HAP-1 (cell line): ENCODE measurements at places on chromosomes 1 and 21.

DNA sequence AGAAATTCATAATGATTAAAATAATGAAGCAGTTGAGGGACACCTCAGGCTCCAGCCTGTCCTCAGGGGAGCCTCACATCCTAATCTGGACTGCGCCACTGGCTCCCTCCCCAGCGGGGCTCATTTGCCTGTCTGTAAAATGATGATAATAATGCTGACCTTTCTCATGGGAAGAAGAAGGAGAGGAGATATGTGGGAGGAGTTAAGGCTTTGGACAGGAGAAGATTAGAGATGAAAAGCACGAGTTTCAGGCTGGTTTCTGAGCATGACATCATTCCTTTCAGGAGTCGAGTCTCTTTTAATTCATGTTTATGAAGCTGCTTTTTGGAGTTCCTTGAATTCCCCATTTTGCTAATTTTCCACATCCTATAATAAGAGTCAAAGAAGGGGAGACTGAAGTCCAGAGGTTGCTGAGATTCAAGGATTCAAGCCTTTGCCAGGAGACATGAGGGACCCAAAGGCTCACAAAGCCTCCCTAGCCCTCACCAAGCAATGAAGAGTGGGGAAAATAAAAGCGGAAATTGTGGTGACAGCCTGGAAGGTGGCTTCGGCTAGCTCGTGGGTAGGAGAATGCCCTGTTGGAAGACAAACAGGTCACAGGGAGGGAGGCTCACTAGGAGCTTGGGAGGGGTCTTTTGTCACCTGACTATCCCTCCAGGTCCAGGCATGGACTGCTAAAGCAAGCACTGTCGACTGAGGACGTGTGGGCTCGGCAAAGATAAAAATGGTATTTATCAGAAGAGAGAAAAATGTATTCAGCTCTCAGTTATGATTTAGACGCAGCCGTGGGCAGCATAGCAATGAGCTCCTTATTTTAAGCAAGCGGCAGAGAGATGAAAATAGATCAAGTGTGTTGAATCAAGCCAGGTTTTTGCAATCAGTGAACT is 27.5 kb upstream of the STMN1 start:
- DNase-seq: no peak

DNA sequence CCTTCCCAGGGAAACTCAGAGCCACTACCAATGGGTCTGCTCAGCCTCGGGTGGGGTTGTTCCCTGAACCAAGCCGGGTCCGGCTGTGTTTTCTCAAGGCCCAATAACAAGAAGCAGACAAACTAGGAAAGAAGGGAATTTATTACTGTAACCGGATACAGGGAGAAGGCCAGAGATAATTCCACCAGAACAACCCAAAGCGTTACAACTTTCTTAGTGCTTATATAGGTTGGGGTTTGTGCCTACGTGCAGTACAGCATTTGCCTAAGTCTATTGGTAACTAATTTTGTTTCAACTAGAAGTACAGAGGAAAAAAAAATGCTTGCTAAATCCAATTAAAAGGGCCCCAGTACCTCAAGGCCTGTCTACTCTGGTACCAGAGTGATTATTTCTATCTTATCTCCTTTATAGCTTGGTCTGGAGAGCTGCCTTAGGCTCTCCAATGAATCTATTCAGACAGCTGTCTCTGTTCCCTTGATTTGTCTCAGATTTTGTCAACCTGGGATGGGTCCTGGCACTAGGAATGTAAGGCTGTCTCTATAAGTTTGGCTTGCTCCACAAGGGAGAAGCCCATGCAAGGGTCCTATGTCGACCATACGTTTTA is 57.3 kb upstream of the CCDC190 start:
- no peak for DNase-seq

DNA sequence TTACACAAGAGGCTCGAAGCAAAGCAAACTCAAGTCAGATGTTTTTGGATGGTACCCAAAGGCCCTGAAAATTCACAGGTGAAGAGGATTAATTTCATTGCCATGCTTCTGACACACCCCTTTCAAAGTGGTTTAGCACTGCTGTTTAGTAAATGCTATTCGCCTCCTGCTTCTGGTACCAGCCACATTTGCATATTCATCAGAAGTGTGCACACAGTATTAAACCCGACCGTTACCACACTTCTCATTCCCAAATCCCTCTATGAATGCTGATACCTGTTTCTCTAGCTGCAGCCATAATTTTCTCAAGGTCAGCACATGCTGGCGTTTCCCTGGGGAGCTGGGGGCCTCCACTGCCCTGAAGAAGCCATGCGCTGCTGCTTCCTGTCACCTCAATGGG is 179.8 kb upstream of the DAB1 start:
- DNase-seq: no peak

GRCh38 chr1:51071291-51072042 is 30.6 kb upstream of the C1orf185 start:
- no peak for DNase-seq

DNA sequence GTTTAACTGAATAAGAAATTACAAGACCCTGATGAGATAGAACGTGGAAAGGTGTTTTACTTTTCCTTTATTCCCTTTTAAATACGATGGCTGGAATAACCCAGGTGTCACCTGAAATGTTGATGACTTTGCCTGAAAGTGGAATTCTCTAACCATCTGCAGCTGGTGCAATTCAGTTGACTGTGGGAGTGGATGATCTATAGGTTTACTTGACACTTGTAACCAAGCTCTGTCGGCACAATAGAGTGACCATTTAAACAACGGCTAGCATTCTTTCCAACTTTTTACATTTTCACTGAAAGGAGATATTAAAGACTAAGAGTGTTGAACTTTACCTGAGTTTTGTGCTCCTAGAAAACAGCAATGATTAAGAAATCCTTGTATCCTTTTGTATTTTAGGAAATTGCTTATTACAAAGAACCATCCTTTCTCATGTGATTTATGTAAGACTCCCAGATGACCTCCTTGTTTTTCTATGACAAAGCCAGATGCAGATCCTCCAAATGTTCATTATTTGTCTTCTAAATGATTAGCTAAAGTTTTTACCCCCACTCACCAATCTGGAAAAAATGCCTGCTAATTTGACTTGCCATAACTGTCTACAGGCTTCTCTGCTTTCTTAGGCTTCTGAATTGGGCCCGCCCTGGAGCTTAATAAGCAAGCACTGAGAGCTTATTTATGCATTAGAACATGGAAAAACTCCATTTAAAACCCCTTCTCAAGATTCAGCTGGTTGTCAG is 129.5 kb upstream of the LRRC7 start:
- no peak for DNase-seq

DNA sequence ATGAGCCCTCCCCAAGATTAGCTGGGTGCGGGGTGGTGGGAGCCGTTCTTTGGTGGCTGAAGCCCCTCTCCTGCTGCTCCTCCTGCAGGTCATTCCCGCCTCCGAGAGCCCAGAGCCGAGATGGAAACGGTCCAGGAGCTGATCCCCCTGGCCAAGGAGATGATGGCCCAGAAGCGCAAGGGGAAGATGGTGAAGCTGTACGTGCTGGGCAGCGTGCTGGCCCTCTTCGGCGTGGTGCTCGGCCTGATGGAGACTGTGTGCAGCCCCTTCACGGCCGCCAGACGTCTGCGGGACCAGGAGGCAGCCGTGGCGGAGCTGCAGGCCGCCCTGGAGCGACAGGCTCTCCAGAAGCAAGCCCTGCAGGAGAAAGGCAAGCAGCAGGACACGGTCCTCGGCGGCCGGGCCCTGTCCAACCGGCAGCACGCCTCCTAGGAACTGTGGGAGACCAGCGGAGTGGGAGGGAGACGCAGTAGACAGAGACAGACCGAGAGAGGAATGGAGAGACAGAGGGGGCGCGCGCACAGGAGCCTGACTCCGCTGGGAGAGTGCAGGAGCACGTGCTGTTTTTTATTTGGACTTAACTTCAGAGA is 448 bp downstream of the G0S2 start:
- no peak for DNase-seq

- peak; percentile 84 for DNase-seq
Measured at GRCh38 chr1:8665833-8666232, 151.6 kb downstream of the RERE start.

DNA sequence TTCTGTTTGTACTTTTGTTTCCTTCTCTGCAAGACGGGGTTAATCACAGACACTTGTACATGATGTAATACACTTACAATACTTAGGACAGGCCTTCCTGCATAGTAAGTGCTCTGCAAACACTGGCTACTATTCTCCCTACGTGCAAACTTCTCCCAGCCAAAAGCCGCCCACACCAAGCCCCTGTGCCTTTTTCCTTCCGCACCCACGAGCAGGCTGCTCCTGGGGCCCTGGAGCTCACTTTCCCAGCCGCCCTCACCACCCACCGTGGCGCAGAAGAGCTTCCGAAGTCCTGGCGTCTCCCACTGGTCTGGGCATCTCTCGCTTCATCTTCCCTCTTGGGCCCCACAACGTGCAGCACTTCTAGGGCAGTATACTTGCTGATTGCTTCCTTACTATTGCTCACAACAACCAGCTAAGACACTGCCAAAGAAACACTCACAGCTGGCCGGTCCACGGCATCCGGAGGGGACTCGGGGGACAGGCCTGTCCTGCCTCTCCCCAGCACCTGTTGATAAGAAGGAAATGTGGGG is 22.5 kb upstream of the GPR157 start:
- DNase-seq: no peak

- DNase-seq: no peak
Measured at GRCh38 chr1:10905841-10906655, 106.4 kb upstream of the TARDBP start.

- no peak for DNase-seq
Measured at GRCh38 chr1:211511030-211511700, 19.2 kb upstream of the RD3 start.
